ENCODE measurements at places on chromosomes 6 and 20.

GRCh38 chr20:37807471-37808232 is 95.3 kb upstream of the VSTM2L start:
- no peak for DNase-seq

DNA sequence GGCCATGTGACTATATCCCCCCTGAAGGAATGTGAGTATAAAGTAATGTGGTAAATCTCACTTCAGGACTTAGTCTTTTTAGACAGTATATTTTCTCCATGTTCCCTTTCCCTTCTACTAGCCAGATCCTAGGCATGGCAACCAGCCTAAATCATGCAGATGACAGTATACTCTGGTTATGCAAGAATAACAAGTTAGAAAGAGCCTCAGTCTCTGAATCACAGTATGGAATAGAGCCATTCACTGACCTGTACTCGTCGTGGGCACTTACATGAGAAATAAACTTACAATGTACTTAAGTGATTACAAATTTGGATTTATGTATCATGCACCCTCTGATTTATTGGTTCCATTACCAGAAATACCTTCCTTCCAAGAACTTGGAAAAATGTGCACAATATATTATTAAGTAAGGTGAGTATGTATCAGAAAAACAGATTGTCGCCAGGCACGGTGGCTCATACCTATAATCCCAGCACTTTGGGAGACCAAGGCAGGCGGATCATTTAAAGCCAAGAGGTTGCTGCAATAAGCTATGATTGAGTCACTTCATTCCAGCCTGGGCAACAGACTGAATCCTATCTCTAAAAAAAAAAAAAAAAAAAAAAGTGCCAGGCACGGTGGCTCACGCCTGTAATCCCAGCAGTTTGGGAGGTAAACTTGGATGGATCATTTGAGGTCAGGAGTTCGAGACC is 25.1 kb upstream of the FAM8A1 start:
- no peak for DNase-seq

- peak; percentile 16 for DNase-seq
Observed at GRCh38 chr6:87483929-87484328, 11.2 kb downstream of the SLC35A1 start.

- DNase-seq: no peak
Observed at GRCh38 chr6:443621-444159, 52.1 kb downstream of the IRF4 start.

DNA sequence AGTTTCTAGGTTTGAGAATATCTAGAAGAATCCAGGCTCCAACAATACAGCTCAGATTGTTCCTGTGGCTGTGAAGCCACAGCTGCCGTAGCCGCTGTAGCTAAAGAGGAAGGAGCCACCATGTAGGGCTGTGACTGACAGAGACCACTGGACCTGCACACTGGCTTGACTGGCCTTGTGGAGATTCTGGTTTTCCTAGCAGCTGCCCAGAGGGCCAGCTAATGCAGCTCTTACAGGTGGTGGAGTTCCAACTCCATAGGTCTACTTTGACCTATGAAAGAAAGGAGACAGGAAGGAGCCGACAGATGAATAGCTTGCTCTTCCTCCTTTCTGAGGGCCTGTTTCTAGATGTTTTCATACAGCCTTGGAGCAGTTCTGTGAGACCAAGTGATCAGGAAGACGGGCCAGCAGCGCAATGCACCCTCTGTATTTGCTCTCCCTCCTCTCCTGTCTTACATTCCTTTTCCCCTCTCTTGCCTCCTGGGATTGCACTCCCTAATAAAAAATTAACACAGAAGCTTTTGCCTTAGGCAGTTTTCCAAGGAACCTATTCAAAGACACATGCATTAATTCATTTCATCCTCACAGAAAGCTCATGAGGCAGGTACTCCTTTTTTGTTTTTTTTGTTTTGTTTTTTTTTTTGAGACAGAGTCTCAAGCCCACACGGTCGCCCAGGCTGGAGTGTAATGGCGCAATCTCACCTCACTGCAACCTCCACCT is 51.8 kb upstream of the MYB start:
- DNase-seq: no peak

GRCh38 chr6:119960036-119960435 is 610.5 kb upstream of the MAN1A1 start:
- DNase-seq: no peak

DNA sequence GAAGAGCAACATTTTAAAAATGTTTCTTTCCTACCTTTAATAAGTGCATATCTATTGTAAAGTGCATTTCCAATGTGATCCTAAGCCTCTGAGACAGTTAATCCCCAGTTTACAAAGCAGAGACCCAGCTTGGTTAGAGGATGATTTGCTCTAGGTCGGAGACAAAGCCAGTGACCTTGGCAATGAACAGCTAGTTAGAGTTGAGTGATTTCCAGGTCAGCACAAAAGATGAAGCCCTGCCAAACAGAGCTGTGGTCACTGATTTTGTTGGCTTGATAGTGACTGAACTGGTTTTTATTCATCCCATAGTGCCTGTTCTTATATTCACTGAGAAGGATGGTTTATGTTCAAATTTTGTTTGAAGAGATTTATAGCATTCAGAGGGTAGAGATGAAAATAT is 56.6 kb upstream of the CD83 start:
- no peak for DNase-seq

DNA sequence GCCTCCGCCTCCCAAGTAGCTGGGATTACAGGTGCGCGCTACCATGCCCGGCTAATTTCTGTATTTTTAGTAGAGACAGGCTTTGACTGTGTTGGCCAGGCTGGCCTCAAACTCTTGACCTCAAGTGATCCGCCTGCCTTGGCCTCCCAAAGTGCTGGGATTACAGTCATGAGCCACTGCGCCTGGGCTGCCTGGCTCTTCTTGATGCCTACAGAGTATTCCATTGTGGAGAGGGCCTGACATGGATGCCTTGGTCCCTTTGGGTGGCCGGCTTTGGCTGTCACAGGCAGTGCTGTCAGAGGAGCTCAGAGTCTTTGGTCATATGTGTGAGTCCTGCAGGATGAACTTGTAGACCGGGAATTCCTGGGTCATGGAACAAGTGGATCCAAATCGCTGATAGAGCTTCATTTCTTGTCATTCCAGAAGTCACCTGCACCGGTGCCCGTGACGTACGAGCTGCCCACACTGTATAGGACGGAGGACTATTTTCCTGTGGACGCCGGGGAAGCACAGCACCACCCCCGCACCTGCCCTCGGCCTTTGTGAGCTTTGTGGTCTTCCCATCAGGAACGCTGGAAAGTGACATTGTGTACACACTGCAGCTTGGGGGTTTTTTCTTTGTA is 55.1 kb downstream of the ADNP start:
- DNase-seq: no peak

GRCh38 chr20:19631410-19631809 is 126.6 kb upstream of the RIN2 start:
- peak; percentile 12 for DNase-seq

DNA sequence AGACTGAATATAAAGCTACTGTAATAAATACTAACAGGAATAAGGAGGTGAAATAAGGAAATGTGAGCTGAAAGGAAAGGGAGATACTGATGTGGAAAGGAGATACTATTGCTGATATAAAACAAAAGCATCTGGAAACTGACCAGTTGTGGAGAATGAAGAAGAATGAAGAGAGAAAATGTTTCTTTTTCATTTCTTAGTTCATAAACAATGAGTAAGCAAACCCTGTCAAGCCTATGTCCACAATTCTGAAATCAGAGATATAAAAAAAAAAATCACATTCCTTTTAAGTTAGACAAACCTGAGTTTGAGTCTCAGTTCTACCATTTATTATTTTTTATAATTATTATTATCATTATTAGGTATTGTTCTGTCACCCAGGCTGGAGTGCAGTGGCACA is 121.6 kb upstream of the GJE1 start:
- DNase-seq: no peak

GRCh38 chr20:4972506-4973251 is 28.6 kb downstream of the SLC23A2 start:
- DNase-seq: no peak

DNA sequence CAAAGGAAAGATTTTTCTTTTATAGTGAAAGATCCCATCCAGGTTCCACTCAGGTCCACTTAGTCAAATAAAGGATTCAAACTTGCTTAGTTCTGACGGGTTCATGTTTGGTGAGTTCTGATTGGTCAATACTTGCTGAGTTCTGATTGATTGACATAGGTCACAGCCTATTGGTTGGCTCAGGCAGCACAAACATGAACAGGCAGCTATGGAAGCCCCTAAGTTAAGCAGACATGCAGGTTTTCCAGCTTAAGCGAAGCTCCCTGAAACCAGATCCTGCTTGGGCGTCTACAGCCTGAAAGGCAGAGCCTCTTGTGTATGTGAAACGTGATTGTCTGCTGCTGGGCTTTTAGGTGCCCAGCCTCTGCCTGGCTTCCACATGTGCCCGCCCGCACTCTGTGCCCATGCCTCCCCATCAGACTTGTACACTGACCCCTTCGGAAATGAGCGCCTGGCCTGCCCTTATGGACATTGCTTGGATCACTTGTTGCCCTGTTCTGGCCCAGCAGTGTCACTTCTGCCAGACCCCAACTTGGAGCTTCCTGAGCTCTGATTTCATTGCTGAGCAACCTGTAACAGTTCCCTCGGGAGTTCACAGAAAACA is 45.4 kb upstream of the ECI2 start:
- peak; percentile 9 for DNase-seq

- no peak for DNase-seq
Observed at GRCh38 chr20:58945965-58946631, 35.0 kb upstream of the NELFCD start.

DNA sequence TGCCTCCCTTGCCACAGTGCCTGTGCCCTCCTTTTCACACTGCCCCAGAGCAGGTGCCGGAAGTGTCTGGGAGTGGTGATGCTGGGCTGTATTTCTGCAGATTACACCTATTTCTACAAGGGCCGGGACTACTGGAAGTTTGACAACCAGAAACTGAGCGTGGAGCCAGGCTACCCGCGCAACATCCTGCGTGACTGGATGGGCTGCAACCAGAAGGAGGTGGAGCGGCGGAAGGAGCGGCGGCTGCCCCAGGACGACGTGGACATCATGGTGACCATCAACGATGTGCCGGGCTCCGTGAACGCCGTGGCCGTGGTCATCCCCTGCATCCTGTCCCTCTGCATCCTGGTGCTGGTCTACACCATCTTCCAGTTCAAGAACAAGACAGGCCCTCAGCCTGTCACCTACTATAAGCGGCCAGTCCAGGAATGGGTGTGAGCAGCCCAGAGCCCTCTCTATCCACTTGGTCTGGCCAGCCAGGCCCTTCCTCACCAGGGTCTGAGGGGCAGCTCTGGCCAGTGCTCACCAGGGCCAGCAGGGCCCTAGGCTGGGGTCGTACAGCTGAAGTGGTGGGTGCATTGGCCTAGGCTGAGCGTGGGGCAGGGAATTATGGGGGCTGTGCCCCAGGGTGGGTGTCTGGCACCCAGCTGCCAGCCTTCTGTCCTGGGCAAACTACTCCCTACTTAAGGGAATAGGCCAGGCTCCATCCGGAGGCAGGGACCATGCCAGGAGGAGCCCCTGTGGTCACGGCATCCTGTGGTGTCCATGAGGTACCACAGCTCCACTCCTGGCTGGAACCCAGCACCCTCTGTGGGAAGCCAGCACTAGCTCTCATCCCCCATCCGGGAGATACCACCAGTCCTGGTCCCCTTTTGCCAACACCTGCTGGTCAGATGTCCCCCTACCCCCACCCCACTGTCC is 3.5 kb downstream of the MMP24OS start:
- DNase-seq: no peak

DNA sequence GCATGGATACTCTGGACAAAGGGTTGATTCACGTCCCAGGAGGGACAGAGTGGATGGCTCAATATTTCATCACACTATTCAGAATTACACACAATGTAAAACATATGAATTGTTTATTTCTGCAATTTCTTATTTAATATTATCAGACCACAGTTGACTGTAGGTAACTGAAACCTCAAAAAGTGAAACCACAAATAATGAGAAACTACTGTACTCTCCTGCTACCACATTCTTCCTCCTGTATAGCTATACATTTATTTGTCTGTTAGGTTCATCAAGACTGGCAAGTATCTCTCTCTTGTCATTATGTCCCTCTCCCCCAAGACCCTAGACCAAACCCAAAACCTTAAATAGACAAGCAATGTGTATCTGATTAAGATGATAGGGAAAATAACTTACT is 60.0 kb downstream of the SYCP2 start:
- DNase-seq: no peak

DNA sequence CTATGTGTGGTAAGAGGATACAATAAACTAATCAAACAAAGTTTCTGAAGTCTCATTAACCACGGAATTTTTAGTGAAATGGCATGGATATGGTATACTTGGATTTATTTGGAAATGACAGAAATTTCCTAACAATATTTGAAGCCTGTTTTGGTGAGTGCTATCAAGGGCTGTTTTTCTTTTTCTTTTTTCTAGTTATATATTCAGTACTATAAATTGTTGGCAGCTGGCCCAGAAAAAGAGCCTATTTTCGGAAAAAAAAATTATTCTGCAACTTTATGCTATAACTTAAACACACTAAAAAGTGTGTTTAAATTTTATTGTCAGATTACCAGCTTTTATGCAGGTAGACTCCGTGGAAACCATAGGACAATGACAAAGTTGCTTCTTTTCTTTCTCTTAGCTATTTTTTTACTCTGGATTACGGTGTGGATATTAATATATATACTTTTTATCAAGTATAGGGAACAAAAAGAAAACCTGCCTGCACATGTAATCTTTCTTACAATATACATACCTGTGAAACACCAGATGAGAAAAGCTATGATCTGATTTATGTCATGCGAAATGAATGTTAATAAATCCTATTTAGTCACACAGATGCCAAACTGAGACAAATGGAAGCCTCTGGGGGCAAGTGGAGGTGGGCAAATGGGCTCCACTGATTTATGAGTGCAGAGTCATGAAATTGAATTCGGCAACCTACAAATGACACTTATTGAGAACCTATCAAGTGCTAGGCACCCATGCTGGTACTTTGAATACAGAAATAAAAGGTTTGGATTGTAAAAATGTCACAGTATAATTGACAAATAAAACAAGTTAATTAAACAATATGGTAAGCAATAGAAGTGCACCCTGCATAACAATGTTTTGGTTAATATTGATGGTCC is 919.5 kb upstream of the FLRT3 start:
- DNase-seq: no peak

DNA sequence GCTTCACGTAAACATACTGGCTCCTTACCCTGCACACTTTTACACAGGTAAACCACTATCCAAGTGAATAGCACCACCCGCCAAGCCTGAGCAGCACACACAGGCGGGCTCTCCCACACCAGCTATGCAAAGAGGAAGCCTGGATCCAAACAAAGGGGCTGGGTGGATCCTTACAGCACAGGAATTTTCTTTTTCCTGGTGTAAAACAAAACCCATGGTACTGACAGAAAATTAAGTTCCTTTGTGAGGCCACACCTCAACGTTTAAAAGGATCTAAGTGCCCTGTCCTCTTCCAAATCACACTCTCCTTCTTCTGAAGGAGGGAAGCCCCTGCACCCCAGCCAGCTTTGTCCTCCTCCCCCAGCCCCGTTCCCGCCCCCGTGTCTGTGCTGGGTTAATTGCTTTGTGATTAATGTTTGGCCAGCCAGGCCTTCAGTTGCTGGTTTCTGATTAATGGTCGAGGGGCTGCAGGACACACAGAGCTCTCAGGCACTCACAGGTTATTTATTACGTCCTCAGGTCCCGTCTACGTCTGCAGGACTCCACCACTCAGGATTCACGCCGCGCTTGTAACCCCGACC is 6.1 kb downstream of the DACT2 start:
- no peak for DNase-seq
